NCI-H2107 (cell line): ENCODE measurements at places on chromosomes 5 and 9.

GRCh38 chr5:127019928-127020327 is 10.4 kb downstream of the MARCHF3 start:
- no peak for DNase-seq

- DNase-seq, result no peak
These were observed 354.2 kb upstream of the EFNA5 start for GRCh38 chr5:108024986-108025385.

DNA sequence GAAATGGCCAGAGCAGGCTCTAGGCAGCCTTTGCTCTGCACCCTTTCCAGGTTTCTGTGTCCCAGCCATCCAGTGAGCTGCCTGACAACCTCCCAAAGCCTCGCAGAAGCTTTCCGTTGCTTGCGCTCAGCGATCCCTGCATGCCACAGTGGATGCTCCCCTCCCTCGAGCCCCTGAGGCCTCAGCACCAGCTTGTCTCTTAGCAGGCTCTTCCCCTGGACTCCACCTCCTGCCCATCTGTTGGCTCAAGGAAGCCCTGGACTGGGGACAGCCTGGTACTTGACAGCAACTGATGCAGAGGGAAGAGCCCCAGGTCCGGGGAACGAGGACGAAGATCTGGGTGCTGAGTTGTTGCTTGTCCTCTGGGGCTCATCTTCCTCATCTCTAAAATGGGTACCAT is 23.2 kb downstream of the TSPAN17 start:
- DNase-seq, result no peak

- DNase-seq, result no peak
These were observed 1.0 kb downstream of the RABL6 start for GRCh38 chr9:136808806-136809158.

GRCh38 chr5:22541037-22541436 is 312.1 kb downstream of the CDH12 start:
- DNase-seq, result peak; percentile 92

- peak; percentile 6 for DNase-seq
These were observed 403.5 kb upstream of the ST8SIA4 start for GRCh38 chr5:101306391-101307137.

- no peak for DNase-seq
These were observed 47.7 kb upstream of the TESK1 start for GRCh38 chr9:35557320-35557719.

DNA sequence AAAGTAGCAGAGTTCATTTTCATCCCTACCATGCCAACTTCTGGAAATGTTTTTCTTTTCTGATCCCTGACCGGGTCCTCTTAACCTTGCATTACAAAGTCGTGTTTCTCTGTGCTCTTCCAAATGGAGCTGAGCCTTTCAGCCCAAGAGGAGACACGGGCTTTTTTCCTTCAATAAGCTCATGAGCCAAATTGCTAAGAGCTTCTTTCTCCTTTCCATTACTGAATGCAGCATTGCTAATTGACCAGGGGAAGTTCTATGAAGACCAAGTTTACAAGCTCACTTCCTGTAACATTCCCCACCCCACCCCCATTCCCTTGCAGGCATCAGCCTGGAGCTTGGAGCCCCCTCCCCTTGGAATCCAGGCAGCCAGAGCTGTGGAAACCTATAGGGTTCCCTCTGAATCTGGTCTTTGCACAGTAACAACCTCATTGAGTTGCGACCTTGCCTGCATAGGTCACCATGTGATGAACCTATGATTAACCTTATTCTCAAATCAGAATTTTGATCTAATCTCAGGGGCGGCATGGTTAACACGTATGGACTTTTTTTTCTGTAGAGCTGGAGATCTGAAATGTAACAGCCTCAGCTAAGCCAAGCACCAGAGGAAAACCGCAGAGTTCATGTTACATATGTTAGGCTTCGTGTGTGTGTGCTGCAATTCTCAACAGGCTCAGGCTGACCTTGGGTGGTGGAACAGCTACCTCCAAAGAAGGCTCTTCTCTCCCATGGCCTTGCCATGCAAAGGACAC is 395.7 kb upstream of the ZNF462 start:
- DNase-seq, result no peak

DNA sequence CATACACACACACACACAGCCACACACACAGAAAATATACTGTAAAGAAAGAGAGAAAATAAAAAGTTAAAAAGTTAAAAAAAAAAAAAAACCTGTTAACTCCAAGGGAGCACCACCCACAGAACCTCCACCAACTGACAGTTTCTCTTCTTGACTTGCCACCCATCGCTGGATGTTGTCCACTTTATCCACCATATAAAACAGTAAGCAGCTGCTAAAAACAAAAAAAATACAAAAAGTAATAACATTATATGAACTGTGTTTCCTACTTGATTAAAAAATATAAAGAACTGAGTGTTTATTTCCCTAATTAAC is 1.2 kb downstream of the PURA start:
- no peak for DNase-seq

DNA sequence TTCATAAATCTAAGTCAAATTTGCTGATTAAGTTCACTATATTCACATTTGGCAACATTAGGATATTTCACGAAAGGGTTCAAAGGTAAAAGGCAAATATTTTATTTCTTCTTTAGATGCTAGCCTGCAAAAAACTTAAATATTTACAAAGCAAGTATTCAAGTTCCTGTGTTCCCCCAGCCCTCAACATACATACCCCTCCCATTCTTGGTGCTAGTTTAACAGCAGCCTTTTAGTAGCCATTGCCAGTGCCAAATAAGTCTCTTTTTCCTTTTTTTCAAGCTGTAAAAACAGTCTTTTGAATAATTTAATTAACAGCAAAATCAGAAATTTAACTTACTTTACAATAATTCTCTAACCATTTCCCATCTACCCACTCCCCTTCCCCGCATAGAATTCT is 288.5 kb upstream of the TMEM161B start:
- DNase-seq, result no peak

DNA sequence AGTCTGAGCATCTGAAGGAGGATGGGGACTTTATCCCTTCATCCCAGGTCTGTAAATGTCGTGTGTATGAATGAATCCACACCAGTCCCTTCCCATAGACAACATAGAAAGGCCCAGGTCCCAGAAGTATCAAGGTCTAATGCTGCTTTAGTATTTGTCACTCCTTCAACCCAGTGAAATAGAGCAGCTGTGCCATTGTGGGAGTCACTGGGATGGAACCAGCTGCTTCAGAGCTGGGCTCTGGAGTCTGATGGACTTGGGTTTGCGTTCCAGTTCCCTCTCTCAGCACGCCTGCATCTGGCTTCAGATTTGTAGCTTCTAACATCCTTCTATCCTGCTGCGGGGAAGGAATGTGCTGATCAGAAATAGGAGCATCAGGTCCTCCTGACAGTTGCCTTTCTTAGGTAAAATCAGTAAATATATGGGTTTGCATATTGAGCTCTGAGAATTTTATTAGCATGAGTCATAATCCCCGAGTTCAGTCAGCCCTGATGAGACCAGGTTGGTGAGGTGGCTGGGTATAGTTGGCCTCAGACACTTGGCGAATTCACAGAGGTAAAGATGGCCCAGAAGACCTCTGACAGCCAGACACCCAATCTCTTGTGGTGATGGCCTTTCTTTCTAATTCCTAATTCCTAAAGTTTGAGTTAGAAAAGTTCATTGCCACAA is 10.1 kb downstream of the ACO1 start:
- DNase-seq, result no peak

- DNase-seq, result no peak
These were observed 30.2 kb downstream of the GOLGA2 start for GRCh38 chr9:128245421-128246151.

- peak; percentile 43 for DNase-seq
These were observed 142.3 kb upstream of the ANKH start for GRCh38 chr5:15013654-15014463.

GRCh38 chr5:139872851-139873794 is 77.5 kb downstream of the PSD2 start:
- no peak for DNase-seq

GRCh38 chr5:132464156-132464939 is 26.2 kb downstream of the IRF1 start:
- no peak for DNase-seq

DNA sequence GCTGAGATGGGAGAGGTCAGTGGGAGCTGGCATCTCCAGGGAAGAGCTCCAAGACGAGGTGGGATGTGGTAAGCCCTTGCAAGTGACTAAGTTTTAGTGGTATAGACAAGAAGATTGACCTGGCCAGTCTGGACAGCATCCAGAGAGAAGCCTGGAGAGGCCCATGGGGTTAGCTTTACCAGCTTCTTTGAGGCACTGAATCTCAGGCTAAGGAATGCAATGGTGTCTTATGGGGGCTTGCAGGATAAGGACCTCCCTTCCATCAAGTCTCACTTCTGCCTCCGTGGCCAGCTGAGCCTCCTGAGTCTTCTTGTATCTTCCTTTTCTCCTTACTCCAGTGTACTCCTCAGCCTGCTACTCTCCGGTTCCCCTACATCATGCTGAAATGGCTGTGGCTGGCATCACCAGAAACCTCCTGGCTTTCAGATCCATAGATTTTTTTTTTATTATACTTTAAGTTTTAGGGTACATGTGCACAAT is 56.5 kb upstream of the JADE2 start:
- no peak for DNase-seq

DNA sequence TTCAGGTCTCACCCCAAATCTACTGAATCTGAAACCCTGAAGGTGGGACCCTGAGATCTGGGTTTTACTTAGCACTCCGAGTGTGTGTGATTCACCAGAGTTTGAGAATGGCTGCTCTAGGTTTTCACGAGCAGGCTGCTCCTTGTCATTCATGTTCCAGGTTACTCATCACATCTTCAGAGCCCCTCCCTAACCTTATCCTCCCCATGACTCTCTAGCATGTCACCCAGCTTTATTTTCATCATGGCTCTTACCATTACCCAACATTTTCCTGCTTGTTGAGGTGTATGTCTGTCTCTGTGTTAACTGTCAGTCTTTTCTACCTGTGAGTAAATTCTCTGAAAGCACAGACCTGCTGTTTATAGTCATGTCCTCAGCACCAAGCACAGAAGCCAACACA is 319.2 kb downstream of the NSG2 start:
- DNase-seq, result no peak

DNA sequence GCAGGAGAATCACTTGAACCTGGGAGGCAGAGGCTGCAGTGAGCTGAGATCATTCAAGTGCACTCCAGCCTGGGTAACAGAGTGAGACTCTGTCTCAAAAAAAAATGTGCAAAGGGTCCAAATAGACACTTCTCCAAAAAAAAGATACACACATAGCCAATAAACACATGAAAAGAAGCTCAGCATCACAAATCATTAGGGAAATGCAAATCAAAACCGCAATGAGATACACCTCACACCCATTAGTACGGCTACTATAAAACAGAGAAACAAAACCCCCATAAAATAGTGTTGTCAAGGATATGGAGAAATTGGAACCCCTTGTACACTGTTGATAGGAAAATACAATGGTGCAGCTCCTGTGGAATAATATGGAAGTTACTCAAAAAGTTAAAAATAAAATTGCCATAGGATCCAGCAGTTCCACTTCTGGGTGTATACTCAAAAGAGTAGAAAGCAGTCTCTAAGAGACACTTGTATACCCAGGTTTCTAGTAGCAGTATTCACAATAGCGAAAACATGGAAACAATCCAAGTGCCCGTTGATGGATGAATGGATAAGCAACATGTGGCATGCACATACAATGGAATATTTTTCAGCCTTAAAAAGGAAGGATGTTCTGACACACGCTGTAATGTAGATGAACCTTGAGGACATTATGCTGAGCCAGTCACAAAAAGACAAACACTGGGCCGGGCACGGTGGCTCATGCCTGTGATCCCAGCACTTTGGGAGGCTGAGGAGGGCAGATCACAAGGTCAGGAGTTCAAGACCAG is 57.2 kb upstream of the PPARGC1B start:
- DNase-seq, result no peak

GRCh38 chr9:133200631-133201030 is 8.4 kb downstream of the OBP2B start:
- no peak for DNase-seq
